Caco-2 (cell line): ENCODE measurements at places on chromosomes 6 and 20.

DNA sequence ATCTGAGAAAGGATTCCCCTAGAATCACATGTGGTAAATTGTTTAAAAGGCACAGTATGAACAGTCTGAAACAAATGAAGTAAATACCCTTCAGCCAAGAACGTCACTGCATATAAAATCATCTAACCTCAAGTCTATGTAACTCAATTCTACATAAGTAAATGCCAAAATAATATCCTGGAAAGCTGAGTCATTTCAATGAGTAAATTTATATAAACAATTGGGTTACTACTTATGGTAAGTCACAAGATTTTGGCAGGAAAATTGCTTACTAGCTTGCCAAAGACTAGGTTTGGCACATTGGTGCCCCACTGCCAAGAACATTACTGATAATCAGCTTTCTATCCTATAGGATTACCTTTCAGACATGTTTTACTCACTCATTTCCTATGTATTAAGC, 8.4 kb downstream of the GMDS start:
- no peak for DNase-seq

DNA sequence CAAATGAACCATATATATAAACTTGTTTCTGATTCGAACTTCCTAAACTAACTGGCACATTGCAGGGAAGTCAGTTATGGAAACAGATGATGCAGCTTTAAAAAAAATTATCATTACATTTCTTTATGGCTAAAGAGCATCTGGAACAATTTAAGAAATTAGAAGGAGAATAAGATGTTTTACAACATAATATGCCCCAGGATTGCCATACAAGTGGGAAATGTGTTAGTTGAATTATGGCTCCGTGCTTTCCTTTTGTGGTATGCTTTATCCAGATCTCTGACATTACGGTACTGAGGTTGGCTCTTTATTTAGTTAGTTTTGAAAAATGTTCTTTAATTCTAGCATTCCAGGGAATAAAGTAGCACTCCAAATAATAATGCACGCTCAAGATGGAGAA, 343.0 kb upstream of the ZFP64 start:
- DNase-seq = no peak

GRCh38 chr6:27791182-27791943, 120.8 kb downstream of the OR2B2 start:
- DNase-seq = peak; percentile 65

DNA sequence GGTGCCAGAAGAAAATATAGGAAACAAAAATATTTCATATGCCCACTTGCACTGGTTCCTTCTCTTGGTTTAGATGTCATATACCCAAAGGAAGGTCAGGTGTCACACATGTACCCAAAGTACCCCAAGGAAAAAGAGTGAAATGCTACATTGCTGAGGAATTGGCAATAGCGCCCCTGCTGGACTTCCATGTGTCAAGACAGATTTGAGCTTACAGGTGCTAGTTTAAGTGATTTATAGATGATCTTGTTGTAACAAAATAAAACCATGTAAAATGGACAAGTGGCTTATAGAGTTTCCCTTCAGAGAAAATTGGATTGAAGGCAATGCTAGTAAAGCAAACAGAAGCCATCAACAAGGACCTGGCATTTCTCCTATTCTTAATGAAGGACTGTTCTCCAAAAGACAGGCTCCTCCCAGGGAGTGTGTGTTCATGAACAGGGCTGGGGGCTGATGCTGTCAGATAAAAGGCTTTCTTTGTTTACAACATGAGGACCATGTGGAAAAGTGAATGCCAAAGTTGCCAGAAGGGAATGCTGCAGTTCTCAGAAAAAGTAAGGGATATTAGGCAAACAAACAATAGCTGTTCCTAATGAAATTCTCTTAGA, 64.3 kb upstream of the PAK5 start:
- DNase-seq = no peak

DNA sequence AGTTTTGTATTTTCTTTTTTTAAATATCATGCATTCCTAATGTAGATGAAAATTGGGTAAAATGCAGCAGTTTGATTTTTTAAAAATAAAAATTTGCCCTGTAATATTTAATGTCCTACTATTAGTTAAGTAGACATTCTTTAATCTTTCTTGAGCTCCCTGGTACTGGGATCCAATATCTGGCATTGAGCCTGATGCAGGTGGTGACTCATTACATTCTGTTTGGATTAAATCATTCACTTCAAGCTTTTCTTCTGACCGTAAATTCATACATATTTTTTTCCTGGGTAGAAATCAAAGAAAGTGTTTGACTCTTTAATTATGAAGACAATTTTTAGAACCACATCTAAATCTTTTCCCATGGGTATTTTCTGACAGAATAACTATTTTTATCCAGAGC, 768.8 kb upstream of the SLC35B3 start:
- DNase-seq = no peak

DNA sequence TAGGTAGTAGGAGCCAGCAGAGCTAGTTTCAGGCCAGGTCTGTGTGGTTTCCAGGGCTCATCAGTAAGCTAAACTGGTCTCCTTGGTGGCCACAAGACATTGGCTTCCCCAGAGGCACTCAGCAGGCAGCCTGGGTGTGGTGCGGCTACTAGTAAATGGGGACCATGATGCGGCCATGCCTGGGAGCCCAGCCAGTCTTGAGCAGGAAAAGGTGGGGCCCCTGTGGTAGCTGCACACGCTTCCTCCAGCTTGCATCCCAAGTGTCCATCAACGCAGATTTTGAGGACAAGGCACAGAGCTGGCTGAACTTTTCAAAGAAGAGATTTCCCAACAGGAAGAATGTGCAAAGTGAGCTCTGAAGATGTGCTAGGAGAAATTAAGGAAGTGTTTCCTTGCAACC, 107.4 kb upstream of the NAA20 start:
- DNase-seq = no peak

DNA sequence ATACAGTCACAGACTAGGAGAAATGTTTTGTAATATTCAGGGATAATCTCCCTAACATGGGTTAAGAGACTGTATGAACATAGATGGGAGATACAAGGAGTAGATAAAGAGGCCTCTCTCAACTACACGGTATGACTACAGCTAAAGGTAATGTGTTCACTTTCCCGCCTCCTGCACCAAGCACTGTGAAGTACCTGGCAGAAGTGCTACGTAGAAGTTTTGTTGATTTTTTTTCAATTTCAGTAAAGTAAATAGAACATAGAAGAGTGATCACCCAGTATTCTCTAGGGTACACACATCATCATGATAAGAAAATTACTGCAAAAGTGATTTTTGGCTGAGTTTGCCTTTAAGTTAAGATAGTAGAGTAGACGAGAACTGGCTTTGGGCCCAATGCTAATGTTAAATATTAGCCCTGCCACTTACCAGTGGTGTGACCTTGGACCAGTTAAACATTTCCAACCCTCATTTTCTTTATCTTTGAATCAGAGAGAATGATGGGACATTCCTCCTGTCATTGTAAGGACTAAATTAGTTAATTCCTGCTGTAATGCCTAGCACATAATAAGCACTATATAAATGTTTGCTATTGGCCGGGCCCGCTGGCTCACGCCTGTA, 183.6 kb downstream of the COL9A1 start:
- DNase-seq = no peak

GRCh38 chr6:122778985-122779661, 393 bp upstream of the FABP7 start:
- DNase-seq = no peak

GRCh38 chr6:21045135-21045700, 511.0 kb downstream of the CDKAL1 start:
- DNase-seq = no peak

- no peak for DNase-seq
Observed at GRCh38 chr6:15363523-15364400, 117.9 kb downstream of the JARID2 start.

DNA sequence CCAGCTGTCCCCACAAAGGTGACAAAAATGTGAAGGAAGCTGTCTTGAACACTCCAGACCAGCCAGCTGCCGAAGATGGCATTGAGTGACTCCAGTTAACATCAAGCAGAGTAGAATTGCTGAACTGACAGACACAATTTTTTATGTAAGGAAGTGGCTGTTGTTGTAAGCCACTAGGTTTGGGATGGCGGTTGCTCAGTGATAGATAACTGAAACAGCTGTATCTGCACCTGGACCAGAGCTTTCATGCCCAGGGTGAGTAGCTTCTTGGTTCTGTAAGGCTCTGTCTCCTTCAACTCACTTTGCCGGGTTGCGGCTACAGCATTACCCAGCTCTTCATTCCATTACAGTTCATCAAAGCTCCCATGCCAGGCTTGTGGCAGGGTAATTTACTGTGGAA, 49.7 kb upstream of the DDR1 start:
- no peak for DNase-seq

DNA sequence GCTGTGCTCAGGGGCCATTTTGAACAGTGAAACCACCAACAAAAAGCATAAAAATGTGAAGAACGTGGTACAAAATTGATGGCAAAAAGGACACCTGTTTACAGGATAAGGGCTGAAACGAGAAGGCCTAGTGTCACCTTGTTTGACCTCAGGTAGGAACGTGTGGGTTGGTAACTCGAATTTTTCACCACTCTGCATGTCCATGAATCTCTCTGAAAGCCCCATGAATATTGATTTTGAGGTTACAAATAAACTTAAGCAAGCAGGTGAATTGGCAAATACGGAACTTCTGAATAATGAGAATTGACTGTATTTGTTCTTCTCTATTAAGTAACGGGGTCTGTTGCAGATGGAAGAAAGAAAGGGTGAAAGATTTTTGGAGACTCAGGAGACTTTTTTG, 59.6 kb upstream of the EDN1 start:
- DNase-seq = no peak

- DNase-seq = peak; percentile 98
Observed at GRCh38 chr20:58650776-58651558, at the start of gene STX16. STX16 (plus strand) TSS chr20:58651283; CDS start chr20:58652007, 724 bp downstream.

GRCh38 chr20:61424628-61425420, 172.8 kb downstream of the CDH4 start:
- no peak for DNase-seq

DNA sequence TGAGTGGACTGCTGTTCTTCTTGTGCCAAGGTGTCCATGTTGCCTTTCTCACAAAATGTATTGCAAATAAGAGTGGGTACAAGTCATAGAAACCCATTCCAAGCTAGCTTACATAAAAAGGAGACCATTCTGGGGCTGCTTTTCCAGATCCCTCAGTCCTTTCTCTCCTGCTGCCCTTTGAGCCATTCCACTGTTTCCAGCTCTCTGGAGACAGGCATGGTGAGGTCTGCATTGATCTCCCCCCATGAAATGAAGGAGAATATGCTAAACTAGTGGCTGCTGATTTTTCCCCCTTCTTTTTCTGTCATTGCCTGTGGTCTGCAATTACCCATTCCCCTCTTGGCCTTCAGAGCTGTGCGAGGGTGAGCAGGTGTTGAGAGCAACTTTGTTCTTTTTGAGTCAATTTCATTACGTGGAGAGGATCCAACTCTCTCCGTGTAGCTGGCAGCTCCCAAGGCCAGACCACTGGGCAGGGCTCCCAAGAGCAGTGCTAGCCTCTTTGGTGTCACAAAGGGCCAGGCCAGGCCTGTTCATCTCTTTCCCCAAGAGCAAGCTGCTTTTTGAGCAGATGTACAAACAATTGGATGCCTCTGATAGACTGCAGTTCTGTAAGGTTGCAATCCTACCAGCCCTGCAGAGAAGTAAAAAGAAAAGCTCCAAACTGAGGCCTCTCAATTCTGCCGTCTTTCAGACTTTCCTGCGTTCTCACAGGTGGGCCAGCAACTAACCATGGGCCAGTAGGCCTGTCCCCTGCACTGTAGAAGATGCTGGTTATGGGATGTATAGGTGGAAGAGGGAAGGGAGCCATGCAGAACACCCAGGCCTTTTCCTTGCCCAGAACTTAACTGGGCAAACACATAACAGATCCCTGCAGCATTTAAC, 96.1 kb upstream of the ARMC2 start:
- DNase-seq = no peak

DNA sequence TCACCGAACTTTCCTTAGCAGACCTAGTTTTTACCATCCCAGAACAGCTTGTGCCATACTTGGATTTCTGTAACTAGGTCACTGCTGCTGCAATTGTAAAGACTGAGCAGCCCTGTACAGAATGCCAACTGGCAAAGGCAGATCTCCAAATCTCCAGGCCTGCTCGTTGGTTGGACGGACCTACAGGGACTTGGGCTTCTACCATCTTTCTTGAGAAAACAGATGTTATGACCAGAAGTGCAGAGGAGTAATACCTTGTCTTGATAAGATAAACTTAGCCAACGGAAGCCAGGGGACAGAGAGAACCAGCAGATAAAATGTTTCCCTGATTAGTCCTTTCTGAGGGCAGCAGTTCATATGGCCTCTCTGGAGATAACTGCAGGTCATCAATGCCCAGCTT, 304.1 kb downstream of the RFPL4B start:
- DNase-seq = no peak

DNA sequence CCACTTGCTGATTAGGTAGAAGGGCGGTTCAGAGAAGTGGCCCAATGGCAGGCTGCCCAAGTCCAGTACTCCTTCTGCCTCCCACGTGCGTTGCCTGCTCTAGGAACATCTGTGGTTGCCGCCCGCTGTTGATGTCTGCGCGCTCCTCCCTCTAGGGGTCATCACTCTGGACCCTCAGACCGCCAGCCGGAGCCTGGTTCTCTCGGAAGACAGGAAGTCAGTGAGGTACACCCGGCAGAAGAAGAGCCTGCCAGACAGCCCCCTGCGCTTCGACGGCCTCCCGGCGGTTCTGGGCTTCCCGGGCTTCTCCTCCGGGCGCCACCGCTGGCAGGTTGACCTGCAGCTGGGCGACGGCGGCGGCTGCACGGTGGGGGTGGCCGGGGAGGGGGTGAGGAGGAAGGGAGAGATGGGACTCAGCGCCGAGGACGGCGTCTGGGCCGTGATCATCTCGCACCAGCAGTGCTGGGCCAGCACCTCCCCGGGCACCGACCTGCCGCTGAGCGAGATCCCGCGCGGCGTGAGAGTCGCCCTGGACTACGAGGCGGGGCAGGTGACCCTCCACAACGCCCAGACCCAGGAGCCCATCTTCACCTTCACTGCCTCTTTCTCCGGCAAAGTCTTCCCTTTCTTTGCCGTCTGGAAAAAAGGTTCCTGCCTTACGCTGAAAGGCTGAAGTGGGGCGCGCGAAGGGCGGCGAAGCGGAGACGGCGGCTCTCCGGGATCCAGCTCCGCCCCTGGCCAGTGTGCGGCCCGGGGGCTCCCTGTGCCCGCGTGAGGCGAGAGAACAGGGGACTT, 8.5 kb downstream of the TRIM15 start:
- no peak for DNase-seq

GRCh38 chr6:408599-409102, 17.1 kb downstream of the IRF4 start:
- peak; percentile 29 for DNase-seq

DNA sequence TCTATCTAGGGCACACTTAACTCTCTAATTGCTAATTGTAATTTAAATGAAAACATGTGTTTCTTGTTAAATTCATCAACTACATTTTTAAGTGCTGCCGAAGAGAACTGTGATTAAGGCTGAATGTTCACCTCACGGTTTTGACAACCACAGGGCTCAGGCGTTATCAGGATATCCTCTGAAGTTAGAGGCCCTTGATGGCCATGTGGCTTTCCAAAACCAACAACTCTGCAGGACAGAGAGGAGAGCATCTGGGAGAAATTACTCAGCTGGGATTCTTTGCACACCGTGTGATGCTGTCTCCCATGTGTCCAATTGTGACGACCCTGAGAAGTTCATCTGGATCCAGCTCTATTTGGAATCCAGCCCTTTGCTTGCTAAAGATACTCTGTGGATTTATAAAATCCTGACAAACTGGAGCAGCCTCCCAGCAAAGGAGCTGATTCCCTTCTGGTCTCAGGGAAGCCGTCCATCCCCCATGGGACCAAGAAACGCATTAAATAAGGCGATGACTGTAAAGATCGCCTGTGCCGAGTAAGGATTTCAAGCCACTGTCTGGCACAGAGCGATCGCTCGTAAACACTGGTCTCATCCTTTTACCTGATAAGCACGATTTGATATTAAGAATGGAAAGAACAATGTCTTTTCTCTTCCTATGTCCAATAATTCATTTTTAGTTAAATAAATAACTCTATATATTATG, 401.1 kb downstream of the CD83 start:
- DNase-seq = no peak
